ENCODE measurements at places on chromosomes 1 and 21.

DNA sequence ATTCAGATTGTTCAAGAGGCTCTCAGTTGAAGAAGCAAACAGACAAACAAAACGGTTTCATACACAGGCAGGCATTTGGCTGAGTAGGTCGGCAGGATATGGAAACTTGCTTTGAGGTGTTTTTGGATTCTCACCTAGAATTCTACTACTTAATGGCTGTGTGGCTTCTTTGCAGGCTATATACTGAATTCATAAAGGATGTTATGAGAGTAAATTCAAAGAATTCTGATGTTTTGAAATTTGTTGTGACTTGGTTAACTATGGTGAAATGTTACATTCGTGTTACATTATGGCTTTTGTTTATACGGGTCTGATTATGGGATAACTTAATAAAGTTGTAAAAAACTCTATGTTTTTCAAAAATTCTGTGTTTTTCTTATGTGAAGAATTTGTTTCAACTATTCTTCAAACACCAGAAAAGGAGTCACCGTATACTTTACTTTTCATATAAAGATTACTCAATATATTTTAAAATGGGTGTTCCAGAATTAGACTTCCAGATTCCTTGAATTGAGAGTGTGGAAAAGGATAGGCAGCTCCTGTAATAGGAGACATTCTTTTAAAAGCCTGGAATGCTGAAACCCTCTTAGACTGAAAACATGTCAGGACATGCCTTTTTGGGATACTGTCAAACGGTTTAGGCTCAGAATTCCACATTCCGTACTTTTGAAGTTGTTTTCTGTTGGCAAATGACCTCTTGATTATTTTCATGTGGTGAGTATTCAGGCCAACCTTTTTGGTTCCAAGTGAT is 8.2 kb upstream of the IRF2BP2 start:
- no peak for DNase-seq

DNA sequence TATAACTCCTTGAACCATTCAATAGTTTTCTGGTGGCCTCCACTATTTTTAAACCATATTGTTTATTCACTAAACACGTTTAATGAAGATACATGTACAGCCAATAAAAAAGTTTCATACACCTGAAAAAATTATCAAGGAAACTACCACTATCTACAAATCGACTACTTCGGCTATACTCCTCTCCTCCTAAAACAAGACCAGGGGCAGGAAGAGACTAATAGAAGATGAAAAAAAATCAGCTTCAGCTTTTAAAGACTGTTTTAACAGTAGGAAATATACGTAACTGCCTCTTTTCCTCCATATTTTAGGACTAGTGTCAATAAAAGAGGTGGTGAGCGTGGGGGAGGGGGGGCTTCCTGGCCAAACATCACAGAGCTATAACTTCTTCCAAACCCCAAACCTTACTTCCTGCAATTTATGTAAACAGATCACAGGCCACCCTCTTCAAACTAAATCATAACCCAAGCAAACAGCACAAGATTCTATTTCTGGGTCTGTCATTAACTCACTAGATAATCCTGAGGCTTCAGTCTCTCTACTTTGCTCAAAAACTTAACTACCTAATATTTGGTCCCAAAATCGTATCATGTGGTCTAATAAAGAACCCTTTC is 15.1 kb downstream of the FOXJ3 start:
- DNase-seq, result no peak

GRCh38 chr1:198155253-198155652 is 1.5 kb upstream of the NEK7 start:
- DNase-seq, result no peak

DNA sequence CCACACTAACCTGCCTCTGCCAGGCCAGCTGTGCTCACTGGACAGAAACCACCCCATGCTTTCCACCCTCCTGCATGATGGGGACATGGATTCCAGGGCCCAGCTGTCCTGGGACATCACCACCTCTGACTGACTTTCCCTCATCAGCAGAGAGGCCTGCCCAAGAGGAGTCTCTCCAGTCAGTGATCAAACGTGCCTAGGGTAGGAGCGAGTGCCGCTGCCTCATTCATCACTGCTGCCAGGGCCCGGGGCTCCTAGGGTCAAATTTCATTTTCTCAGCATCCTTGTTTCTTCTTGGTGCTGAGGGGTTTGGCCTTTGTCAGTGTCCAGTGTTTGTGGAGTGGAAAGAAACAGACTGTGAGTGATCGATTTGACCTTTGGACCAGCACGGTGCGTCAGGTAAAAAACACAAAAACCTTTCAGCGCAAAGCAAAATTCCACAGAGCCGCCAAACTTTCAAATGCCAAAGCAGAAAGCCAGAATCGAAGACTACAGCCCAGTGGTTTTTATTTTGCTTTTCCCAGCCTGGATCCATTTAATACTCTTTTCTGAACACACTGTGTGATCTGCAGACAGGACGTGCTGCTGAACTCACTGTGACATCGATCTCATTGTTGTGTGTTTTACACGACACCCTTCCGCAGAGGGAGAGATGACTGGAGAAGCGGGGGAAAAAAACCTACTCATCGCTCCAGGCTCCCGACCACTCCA is 43.2 kb downstream of the CAPN8 start:
- DNase-seq, result no peak

- peak; percentile 90 for DNase-seq
Observed at GRCh38 chr1:206679738-206680211, 4.9 kb upstream of the MAPKAPK2 start.

GRCh38 chr1:1285102-1285571 is 4.9 kb downstream of the SCNN1D start:
- no peak for DNase-seq

GRCh38 chr1:6753320-6754140 is 31.7 kb upstream of the CAMTA1 start:
- DNase-seq, result no peak

- DNase-seq, result peak; percentile 80
Observed at GRCh38 chr1:226738995-226739695, at the start of gene ITPKB. TSS of gene ITPKB (minus strand) at chr1:226739282. CDS start at chr1:226737458, 1,824 bp downstream.

- DNase-seq, result no peak
Observed at GRCh38 chr21:33880626-33881025, 35.0 kb downstream of the ATP5PO start.

DNA sequence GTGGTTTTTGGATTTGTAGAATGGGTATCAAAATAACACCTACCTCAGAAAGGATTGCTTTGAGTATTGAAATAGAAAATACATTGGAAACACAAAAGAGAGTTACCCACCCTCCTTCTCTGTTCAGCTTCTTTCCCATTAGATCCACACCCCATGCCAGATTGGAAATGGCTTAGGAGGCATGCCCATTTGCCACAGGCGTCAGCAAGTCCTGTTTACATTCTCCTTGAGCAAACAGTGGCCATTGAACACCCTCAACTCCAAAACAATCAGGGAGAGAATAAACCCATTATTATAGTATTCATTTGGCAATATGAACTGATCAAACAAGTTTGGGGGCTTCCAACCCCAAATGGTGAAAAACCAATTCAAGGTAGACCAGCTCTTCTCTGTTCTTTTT is 2.4 kb downstream of the ELAPOR1 start:
- DNase-seq, result no peak

GRCh38 chr1:30746212-30747032 is 11.2 kb downstream of the LAPTM5 start:
- no peak for DNase-seq

- DNase-seq, result no peak
Observed at GRCh38 chr1:84103197-84103992, 40.7 kb upstream of the PRKACB start.

DNA sequence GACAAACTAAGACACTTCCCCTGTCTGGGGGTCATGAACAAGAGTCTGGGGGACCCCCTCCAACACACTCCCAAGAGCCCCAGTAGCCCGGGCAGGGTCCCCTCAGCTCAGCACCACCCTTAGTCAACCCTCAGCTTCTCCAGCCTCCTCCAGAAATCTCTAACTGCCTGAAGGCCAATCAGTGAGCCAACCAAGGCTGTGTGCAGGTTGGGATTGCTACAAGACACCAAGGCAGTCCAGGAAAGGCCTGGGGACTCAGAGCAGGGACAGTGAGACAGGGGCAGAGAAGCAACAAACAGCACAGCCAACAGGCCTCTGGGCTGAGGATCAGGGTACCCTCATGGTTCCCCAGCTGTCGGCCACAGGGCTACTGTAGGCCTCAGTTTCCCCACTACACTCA is 13.3 kb downstream of the SMIM12 start:
- no peak for DNase-seq

DNA sequence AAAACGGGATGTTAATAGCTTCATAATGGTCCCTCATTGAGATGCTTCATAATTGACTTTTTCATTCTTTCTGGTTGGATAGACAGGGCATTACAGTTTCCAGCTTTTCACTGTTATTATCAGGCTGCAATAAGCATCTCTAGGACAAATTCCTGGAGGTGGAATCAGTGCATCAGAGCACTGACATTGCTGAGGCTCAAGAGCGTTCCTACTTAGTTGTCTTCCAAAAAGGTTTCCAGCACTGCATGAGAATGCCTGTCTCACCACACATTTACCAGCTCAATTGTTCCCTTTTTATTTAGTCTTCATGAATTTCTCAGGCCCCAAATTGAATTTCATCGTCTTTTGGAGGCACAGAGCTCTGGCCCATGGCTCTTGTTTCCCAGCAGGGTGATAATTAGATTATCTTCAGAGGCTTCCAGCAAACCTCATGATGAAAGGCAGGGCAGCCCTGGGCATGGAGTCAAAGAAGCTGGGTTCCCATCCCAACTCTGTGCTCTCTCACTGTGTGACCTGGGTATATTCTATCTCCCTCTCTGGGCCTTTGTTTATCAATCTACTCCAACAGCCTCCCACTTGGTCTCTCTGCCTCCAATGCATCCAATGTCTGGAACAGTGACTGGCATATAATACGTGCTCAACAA is 451.4 kb downstream of the PTPRU start:
- DNase-seq, result no peak

DNA sequence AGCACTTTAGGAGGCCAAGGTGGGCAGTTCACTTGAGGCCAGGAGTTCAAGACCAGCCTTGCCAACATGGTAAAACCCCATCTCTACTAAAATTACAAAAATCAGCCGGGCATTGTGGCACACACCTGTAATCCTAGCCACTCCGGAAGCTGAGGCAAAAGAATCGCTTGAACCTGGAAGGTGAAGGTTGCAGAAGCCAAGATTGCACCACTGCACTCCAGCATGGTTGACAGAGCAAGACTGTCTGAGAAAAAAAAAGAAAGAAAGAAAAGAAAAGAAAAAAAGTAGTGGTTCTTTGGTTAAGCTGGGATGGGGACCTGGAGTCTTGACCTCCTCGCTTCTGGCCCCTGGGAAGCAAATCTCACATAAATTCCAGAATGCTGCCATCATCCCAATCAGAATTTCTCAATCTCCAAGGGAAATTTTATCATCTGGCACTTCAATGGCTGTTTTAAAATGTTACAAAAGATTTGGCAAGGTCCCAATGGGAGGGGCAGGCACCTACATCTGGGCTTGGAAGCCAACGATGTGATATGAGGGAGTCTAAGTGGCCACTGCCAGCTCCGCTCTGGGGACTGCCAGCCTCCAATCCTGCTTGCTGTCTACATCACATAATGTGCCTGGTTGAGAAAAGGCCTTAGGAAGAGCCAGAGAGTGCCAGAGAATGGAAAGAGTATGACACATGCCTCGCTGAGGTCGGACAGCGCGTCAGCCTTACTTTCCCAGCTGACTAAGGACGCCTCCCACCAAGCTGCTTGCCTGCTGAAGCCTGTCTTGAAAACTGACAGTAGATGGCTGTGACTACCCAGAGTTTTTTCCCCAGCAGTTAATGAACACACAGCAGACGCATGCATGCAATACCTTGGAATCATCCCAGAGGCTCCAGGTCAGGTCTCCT is 42.1 kb upstream of the SRP9 start:
- DNase-seq, result no peak

DNA sequence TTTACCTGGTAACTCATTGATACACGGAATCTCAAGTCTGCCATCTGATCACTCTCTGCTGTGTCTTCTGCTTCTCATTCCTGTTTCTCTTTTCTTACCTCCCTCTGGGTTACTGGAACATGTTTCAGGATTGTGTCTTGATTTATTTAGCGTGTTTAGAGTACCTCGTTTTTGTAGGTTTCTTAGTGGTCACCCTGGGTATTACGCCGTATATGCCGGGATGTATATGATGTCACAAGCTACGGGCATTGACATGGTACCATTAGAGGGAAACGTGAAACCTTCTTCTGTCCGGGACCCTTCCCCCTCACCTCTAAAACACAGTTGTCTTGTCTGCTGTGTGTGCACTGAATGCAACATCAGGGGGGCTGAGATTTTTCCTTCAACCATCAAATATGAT is 2.8 kb downstream of the ACTRT2 start:
- no peak for DNase-seq

GRCh38 chr1:177871613-177872307 is 98.1 kb downstream of the SEC16B start:
- DNase-seq, result no peak

DNA sequence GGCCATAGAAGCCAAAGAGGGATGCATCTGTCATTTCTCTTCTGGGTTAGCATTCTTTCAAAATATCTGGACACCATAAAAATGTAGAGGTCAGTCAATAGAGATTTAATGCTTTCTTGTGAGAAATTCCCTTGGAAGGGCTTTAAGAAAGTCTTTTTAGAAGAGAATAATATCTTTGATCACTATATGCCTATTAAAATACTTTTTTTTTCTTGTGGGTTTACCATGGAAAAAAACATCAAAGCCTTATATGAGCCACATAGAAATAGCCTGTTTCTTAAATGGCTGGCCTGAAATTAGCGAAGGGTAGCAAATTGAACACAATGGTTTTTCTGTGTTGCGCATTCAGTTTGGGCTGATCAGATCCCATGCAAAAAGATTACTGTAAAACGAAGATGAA is 36.8 kb downstream of the BACE2 start:
- DNase-seq, result no peak

DNA sequence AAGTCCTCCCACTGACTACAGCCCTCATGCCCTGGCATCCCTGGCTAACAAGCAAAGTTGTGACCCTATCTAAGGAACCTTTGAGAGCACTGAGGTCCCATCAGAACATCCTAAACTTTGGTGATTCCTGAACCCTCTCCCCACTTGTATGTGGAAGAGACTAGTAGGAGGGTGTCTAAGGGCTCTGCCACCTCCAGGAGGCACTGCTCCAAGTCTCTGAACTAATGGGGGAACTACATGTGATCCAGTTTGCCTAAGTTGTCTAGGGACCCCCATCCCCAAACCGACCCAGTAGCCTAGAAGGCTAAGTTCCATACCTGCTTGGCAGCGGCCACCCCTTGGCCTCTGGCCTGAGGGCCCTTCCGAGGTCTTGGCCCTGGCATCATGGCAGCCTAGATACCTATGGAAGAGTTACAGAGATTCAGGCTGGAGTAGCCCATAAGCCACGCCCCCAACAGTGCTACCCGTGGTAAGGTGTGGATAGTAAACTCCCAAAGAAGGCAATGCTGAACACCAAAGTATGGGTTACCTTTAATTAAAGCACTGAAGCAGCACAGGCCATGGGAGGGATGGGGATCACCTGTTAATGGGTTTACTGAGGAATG is 1.7 kb downstream of the CC2D1B start:
- no peak for DNase-seq

- DNase-seq, result no peak
Observed at GRCh38 chr1:89620664-89621063, 12.3 kb upstream of the LRRC8C start.

- DNase-seq, result no peak
Observed at GRCh38 chr1:241924080-241924808, 33.3 kb upstream of the BECN2 start.

GRCh38 chr1:223813645-223814044 is 32.1 kb downstream of the TP53BP2 start:
- no peak for DNase-seq

Data from B cell (primary cell).